ENCODE measurements at places on chromosomes 12 and 14. TPM values are rescaled to one million over a fixed set of nuclear protein-coding genes. Genes with fewer than 3 reads are reported as not detected.

SOX5 gene
- total RNA-seq = 2.2 TPM

ATL1 gene
- total RNA-seq = 1.5 TPM

GLIPR1 gene
- 7.8 TPM for total RNA-seq

BICDL1 gene
- total RNA-seq = 0.30 TPM

ARG2 gene
- total RNA-seq = 1.6 TPM

GRCh38 chr14:33629792-33630191, 321.1 kb downstream of the EGLN3 start:
- no peak for DNase-seq

- no peak for DNase-seq
Observed at GRCh38 chr12:96436366-96437170, 36.3 kb upstream of the CDK17 start.

- DNase-seq = no peak
Observed at GRCh38 chr14:70415788-70416187, 1.1 kb downstream of the SYNJ2BP start.

DNA sequence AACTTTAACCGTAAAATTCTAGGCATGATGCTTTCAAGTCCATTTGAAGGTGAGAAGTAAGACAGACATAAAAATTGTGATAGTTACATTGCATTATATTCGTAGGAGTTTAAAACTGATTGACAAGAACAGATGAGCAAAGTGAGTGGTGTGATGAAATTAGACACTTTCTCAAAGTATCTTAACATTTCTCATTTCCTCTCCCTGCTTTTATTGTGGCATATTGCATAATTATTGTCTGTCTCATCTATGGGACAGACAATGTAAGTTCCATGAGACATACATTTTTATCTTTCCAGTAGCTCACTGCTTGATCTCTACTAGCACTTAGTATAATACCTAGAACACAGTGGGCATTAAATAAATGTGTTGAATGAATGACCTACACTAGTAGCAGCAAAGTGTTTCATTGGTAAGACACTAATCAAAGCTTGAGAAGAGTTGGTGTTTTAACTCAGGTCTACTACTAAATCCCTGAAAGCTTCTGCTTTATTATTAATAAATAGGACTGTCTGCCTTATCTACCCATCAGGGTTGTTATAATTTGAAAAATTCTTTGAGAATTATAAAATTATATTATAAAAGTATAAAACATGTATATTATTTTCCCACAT, 19.0 kb downstream of the A2M start:
- DNase-seq = no peak

GRCh38 chr12:122215771-122216170, 10.1 kb downstream of the DIABLO start:
- no peak for DNase-seq

DNA sequence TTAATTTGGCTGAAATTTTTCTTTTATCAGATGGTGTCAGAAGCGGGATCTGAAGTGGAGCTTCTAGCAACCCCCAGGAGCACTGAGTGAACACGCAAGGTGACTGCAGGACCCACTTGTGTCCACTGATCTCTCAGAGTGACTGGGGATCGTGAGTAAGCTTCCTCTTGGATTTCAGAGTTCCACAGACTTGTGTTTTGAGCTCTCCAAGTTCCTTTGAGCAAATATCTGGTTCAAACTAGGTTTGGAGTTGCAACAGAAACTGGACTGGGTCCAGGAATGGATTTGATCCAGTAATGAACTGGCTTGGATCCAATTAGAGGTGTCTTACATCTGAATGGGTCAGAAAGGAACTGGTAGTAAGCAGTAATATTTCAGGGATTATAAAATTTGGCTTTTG, 24.7 kb upstream of the B4GALNT1 start:
- no peak for DNase-seq

GRCh38 chr14:67389275-67389674, 22.7 kb downstream of the PLEK2 start:
- no peak for DNase-seq

GRCh38 chr14:32560209-32560857, 231.2 kb downstream of the AKAP6 start:
- no peak for DNase-seq

DNA sequence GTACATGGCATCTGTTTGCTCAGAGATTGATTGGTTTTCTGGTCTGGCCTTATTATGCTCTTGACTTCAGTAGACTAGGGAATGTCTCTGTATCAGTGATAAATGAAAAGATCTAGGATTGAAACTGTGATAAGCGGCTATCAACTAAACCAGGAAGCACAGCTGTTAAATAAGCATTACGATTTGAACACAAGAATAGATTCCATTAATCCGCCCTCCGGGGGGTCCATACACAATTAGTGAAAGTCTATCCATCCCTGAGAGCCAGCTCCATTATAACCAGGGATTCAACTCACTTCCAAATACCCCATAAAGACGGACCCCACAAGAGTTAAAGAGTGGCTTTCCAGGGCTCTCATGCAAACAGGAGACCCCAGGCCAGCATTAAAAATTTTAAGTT, 279.0 kb downstream of the GRIN2B start:
- no peak for DNase-seq

GRCh38 chr14:20247646-20248246, 8.7 kb downstream of the OR11H4 start:
- no peak for DNase-seq
